ENCODE measurements at places on chromosomes 6 and 20.

- DNase-seq = no peak
These were observed 130.0 kb downstream of the BTBD9 start for GRCh38 chr6:38509713-38510112.

DNA sequence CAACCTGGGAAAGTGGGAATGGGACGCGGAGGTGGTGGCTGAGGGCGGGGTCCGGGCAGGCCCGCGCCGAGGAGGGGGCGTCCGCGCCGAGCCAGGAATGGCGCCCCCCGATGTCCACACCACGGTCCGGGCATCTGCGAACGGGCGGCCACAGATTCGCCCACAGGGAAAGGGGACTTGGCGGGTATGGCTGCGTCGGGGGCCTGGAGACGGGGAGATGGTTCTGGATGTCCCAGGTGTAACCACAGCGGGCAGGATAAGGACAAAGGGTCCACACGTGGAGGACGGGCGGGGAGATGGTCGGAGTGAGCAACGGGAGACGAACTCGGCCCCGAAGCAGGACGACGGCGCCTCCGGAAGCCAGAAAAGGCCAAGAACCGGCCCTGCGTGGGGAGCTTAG is 124.6 kb downstream of the WDR27 start:
- DNase-seq = no peak

DNA sequence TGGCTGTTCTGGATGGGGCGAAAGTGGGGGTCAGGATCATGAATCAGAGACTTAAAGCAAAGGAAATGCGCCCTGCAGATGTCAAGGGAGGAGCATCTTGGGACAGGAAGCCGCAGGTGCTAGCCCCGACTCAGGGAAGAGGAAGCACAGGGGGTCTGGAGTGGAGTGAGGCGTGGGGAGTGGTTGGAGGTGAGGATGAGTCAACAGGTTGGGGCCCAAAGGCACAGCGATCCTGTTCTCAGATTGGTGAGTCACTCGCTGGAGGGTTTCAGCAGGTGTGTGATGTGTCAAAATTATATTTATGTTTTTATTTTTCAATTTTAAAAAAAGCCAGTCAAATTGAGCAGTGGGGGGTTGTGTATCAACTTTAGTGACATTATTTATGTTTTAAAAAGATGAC is 19.0 kb downstream of the PACSIN1 start:
- no peak for DNase-seq

DNA sequence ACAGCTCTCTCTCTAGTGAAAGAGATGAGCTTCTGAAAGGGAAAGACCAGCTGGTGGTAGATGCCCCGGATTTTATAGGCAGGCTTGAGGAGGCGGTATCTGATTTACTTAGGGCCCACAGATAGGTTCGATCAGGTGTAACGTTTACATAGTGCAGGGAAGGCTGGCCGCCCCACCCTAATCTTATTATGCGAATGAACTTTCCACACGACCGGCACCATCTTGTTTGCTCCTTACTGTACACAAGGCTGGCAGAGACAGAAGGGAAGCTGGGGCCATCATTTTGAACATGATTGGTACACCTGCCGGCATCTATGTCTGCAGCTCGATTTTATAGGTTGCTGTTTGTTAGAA is 212.0 kb upstream of the JARID2 start:
- DNase-seq = no peak

DNA sequence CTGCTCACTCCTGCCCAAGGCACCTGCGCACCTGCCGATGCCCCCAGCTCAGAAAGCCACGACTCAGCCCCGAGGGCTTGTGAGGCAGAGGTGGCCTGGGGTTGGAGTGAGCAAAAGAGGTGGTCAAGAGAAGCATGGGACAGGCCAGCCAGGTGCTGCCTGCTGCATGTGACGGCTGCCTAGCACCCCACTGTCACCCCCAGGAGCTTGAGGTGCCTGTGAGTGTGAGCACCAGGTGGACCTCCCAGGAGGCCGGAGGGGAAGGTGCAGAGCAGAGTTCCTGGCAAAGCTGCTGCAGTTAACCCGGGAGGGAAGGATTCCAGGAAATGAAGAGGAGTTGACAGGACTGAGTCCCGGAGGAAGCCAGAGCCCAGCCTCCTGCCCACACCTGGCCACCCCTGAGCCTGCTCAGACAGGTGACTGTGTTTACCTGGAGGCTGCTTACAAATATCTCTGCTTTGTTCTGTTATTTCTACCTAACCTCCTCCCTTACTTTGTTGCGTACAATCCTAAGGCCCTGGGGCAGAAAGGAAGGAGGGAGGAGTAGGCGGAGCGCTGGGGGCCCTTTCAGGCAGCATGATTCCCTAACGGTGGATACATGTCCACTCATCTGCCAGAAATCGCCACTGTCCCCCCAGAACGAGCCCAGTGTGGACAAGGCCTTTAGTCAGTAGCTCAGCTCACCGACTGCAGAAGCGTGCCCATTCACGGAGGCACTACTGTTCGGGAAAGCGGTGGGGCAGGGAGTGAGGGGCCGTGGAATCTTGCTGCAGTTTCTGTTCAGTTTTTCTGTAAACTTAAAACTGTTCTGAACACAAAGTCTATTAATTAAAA is 87.5 kb upstream of the MPC1 start:
- DNase-seq = no peak

DNA sequence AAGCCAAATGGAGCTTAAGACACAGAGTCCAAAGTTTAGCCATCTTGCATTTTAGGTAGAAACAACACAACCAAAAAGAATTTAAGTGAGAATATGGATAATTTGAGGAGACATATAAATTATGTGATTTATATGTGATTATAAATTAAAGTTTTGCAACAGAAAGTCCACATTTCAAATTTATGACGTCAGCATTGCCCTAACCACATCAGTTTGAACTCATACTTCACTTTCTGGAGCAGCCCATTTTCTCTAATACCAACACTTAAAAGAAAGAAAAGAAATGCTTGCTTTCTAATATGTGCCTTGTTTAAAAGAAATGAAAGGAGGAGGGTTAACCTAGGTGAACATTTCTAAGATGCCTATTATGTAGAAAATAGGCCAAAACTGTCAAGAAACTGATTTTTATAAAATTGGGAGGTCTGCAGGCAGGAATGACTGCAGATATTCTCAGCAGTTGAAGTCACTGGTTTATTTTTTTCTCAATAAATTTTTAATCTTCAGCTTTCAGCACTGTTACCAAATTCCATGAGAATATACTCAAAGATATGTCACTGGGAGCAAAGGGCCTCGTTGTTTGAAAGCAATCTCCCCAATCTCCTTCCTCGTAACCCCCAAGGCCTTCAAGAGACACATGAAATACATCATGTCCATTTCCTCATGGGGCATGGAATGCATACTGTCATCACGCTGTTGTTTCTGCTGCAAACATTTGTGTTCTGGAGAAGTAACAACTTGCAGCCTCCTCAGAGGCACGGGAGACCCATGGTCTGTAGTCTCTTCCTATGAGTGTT is 137.8 kb downstream of the SOD2 start:
- no peak for DNase-seq

Measured in D341Med (cell line).